Foreskin melanocyte (primary cell): ENCODE measurements at places on chromosomes 13 and 19.
A peak's percentile ranks its signal among the peaks of the same experiment; 100 is the strongest.

GRCh38 chr13:44271915-44272341 lies 101.7 kb upstream of the SERP2 start:
- no peak for DNase-seq

GRCh38 chr19:55585658-55586339 lies 5.2 kb upstream of the ZNF579 start:
- DNase-seq: peak; percentile 48

GRCh38 chr19:41895745-41896580 lies 13.0 kb downstream of the ARHGEF1 start:
- no peak for DNase-seq

- no peak for DNase-seq
Observed at GRCh38 chr19:38252941-38253691, 3.1 kb downstream of the PPP1R14A start.
